ENCODE measurements at places on chromosomes 7 and 10.

GRCh38 chr10:69649786-69650550 is 19.9 kb downstream of the FAM241B start:
- DNase-seq = no peak

DNA sequence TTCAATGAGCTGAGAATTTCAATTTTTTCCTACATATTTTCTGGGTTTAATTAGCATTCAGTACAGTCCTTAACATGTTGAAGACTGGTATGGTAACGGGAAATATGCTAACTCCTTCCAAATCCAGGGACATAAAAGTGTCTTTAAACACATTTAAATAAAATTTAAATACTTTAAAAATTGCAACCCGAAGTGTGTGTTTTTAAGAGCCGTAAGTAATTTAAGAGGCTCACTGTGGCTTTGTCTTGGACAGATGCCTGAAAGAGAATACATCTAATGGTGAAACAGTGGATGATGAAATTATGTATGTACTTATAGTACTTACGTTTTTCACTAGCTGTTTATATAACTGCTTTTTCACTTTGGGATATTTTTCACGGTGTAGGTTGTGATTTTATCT is 687.3 kb upstream of the CELF2 start:
- DNase-seq = no peak

- no peak for DNase-seq
These were observed 63.1 kb downstream of the PYROXD2 start for GRCh38 chr10:98351831-98352402.

DNA sequence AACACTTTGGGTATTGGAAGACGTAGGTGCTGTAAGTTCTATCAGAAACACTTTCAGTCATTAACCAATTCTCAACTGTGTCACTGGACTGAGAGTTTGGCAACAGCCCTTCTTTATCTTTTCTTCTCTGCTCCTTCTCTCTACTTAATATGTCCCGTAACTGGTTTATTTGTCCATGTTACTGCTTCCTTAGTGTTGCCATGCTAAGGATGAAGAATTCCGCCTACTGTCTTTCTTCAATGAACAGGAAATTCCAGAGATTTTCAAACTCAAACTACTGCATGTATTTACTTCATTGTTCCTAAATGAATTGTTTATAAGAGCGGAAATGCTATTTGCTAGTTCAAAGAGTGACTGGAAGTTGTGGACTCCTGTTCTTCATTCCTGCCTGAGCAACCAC is 143.7 kb downstream of the TAX1BP1 start:
- no peak for DNase-seq

- no peak for DNase-seq
These were observed 7.9 kb downstream of the GPRIN2 start for GRCh38 chr10:46548498-46549090.

GRCh38 chr7:134991469-134992339 is 5.4 kb downstream of the AGBL3 start:
- DNase-seq = no peak

DNA sequence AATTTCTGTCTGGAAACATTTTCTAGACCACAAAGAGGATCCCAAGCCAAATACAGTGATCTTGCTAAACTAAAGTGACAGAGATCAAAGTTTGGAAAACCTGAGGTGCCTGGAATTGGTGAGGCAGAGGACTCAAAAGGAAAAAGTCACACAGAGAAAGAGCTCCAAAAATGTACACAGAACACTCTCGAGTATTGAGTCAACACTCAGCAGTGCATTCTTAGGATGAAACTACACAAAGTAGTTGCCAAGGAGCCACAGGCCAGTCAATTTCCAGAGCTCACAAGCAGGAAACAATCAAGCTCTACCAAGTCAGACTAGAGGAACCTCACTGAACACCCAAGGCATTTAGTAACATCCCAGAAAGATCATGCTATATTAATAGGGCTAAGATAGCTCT is 61.3 kb downstream of the MICU1 start:
- DNase-seq = no peak

DNA sequence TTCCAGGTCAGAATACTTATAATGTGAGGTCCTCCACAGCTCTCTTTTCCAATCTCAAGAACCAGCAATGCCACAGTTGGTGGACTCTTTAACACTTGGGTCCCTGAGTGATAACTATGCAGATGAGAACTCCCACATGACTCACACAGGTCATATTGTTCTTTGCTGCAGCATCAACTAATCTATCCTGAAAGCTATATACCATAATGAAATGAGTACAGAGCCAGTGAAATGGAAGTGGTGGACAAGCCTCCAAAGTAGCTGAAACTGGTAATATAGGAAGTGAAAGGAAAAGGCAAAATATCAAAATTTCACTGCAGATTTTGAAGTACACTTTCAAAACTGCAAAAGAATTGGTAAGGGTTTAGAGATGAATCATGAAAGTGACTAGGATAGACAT is 45.6 kb downstream of the SORCS1 start:
- no peak for DNase-seq

GRCh38 chr7:102190776-102191350 is 95.8 kb upstream of the SH2B2 start:
- no peak for DNase-seq

GRCh38 chr7:129093867-129094456 is 39.1 kb upstream of the TNPO3 start:
- no peak for DNase-seq

DNA sequence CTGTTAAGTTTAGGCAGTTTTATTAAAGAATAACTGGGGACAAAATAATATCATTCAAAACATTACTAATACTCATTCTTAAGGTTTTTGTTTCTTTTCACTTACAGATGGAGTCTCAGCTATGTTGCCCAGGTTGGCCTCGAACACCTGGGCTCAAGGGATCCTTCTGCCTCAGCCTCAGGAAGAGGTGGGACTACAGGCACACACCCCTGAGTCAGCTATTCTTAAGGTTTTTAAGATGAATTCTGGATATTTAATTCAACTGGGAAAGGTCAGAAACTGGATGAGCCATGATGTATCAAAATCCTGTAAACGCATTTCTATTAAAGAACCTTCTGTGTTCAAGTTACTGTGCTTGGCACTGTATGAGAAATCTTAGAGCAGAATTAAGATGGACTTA is 3.5 kb downstream of the OAT start:
- DNase-seq = no peak

DNA sequence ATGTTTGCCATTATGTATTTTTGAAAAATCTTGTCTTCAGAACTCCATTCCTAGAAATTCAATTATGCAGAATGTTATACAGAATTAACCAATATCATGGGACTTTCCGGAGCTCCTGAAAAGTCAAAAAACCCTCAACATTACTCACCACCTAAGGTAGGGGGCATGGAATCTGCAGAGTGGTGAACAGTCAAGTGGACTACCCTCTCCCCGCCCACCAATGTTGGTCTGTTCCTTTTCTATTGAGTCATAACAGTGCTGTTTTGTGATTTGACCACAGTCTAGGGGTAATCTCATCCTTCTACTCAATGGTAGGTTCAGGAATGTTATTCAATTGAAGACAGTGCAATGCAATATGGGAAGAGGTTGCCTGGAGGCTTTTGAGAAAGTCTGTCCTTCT is 130.5 kb upstream of the HABP2 start:
- DNase-seq = no peak

GRCh38 chr7:6250364-6250833 is 22.0 kb downstream of the CYTH3 start:
- no peak for DNase-seq

GRCh38 chr10:127736915-127737562 is at the start of gene FOXI2:
TSS of gene FOXI2 (plus strand) at chr10:127737185. CDS start at chr10:127737274, 89 bp downstream.
- DNase-seq = no peak

- DNase-seq = no peak
These were observed 5.8 kb downstream of the ZNF365 start for GRCh38 chr10:62380016-62380415.

Measured in stimulated activated CD4-positive, alpha-beta T cell treated with anti-CD3 and anti-CD28 coated beads, Interleukin-15, amount 100 ng/mL, for 1 hour (primary cell).